NCI-H187 treated with DMSO at 0.1 percent for 48 hours (cell line): ENCODE measurements at places on chromosomes 5 and 9.

GRCh38 chr5:22250528-22250927 is 602.6 kb downstream of the CDH12 start:
- DNase-seq, result peak; percentile 82

GRCh38 chr9:88966894-88967676 is 24.2 kb upstream of the S1PR3 start:
- no peak for DNase-seq

DNA sequence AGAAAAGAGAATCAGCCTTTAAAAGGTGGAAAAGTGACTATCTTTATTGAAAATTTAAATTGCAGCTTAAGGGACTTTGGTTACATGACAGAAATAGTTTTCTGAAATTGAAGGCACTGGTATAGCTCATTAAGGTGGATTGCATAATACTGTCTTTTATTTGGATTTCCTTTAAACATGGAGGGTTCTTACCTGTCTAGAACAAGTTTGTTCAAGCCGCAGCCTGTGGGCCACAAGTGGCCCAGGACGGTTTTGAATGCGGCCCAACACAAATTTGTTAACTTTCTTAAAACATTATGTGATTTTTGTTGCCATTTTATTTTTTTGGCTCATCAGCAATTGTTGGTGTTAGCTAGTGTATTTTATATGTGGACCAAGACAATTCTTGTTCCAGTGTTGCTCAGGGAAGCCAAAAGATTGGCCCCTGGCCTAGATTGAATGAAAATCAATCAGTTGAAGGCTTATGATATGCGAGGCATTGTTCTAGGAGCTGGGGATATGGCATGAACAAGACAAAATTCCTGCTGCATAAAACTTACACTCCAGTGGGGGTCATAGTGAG is 18.0 kb downstream of the NNT start:
- DNase-seq, result no peak

GRCh38 chr9:81719972-81720371 is 30.6 kb upstream of the TLE1 start:
- no peak for DNase-seq

- DNase-seq, result no peak
Measured at GRCh38 chr9:122526602-122527001, 491 bp downstream of the OR1N1 start.

GRCh38 chr9:37968228-37968701 is 64.3 kb upstream of the SLC25A51 start:
- DNase-seq, result no peak

GRCh38 chr5:66519626-66520025 is 76.6 kb upstream of the MAST4 start:
- DNase-seq, result no peak
